SW 1271 (cell line): ENCODE measurements at places on chromosomes 4 and X.

GRCh38 chr4:39037941-39038340, 5.7 kb upstream of the TMEM156 start:
- no peak for DNase-seq

GRCh38 chrX:13195340-13195739, 124.5 kb downstream of the ATXN3L start:
- DNase-seq: no peak

GRCh38 chr4:163623787-163624186, 129.3 kb downstream of the TMA16 start:
- no peak for DNase-seq

DNA sequence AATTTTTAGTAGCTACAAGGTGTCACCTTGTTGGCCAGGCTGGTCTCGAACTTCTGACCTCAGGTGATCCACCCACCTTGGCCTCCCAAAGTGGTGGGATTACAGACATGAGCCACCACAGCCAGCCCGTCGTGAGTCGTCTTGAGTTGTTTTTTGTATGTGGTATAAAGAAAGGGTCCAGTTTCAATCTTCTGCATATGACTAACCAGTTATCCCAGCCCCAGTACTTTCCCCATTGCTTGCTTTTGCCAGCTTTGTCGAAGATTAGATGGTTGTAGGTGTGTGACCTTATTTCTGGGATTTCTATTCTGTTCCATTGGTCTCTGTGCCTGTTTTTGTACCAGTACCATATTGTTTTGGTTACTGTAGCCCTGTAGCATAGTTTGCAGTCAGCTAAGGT, 105.9 kb downstream of the OR13H1 start:
- DNase-seq: no peak

DNA sequence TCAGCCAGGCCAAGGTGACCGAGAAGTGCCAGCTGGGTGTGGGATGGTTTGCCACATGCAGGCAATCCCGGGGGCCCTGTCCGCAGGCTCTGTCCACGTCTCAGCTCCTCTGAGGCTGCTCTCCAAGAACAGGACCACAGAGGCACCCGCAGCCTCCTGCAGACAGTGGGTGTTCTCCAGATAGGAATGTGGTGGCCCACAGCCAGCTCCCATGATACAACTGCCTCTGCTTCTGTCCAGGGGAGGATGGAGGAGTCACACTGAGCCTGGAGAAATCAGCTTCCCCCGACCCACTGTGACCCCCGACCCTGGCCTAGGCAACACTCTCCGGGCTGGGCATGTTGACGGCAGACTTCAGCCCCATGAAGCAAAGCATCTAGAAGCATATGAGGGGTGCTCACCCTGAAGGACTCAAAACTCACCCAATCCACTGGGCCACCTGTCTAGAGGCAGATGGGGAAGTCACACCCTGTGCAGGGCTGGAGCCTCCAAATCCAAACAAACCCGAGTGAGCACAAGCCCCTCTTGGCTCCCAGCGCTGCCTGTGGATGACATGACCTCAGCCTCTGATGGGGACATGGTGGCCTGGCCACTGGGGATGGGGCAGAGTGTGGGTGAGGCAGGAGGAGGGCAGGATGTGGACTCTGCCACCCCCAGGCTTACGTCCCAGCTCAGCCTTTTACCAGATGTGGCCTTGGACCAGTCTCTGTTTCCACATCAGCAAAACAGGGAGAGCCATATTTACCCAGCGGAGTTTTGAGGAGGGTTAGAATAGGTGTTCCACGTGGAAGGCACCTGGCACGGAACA, 102.3 kb downstream of the PSAPL1 start:
- DNase-seq: no peak

- DNase-seq: no peak
Measured at GRCh38 chr4:7395645-7396044, 39.1 kb downstream of the PSAPL1 start.

GRCh38 chr4:187370918-187371317, 624.7 kb upstream of the ZFP42 start:
- no peak for DNase-seq
